NCI-H2171 (cell line): ENCODE measurements at places on chromosomes 12 and 14.

DNA sequence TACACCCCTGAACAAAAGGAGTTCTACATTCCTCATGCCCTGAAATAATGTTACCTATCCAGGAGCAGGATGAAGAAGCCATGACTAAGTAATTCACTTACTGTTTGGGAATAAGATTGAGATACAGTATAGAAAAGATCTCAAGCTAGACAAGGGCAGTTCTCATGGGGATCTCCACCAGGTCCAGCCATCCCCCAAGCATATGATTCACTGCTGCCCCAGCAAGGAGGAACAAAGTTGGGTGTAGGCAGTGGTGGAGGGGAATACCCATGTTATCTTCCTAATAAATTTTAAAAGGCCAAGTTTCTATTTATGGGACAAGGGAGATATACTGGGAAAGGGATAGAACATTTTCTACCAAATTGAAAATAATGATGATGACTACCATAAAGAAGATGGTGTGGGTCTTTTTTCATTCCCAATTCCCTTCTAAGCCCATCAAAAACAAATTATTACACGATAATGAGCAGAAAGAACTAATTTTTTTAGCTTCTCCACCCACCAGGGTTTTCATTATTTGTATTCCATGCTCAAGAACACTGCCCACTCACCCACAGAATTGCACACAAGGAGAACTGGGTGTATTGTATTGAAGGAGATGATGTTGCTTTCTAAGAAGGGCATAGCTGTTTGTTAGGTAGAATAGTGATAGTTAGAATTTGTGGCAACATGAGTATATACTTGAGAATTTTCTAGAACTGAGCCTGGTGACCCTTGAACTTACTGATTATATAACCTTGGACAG is 204.6 kb downstream of the BTG1 start:
- no peak for DNase-seq

DNA sequence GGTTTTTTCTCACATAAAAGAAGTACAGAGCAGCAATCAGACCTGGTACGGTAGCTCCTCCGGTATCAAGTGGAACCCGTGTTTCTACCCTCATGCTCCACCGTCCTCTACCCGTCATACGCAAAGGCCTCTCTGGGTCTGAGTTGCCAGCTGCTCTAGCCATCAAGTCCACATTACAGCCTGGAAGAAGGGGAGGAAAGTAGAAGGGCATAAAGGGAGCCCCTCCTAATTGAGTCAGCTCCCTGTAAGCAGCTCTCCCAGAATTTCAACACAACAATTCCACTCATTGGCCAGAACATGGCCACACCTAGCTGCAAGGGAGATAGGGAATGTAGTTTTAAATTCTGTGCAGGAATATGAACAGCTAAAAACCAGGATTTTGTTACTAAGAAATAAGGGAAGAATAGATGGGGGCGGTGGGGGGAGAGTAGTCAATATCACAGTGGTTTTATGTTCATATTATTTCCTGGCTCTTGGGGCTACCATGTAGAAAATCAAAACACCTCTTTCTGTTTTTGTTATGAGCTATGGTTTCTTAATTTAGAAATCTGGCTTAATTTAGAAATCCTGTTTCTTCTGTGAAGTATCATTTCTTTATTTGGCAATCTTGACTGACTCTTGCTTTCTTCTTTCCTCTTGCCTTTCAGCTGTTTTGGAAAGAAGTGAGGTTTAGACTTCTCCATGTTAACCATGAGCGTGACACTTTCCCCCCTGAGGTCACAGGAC is 103.9 kb downstream of the AKAP6 start:
- no peak for DNase-seq

DNA sequence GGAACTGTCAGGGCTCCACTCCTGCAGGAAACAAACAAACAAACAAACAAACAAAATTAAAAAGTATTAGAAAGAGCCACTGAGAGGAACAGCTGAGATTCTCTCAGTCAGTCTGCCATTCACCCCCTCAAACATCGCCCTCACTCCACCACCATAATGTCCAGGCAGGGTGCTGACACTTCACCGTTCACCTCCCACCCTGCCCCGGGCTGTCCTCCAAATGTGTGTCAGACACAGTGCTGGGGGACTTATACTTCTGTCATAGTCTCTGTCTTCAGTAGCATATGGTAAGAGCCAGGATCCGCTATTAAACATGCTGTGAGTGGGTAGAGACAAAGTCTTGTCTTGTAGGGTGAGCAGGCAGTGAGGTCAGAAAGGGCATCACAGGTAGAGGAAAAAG is 28.3 kb downstream of the KRT18 start:
- no peak for DNase-seq

- DNase-seq, result peak; percentile 96
Measured at GRCh38 chr12:546920-547845, 87.4 kb downstream of the B4GALNT3 start.

DNA sequence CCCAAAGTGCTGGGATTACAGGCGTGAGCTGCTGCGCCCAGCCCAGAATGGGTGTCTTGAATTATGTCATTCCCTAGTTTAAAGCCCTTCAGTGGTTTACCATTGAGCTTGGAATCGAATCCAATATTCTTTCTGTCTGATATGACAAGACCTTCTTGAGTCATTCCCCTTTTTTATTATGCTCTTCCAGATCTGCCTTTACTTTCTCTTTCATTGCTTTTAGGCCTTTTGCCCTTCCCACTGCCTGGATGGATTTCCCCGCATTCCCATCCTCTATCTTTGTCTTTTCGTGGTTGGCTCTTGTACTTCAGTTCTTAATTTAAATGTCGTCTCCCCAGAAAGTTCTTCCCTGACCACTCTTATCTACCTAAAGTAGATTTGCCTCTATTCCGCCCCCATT is 1.6 kb downstream of the TRAFD1 start:
- no peak for DNase-seq

DNA sequence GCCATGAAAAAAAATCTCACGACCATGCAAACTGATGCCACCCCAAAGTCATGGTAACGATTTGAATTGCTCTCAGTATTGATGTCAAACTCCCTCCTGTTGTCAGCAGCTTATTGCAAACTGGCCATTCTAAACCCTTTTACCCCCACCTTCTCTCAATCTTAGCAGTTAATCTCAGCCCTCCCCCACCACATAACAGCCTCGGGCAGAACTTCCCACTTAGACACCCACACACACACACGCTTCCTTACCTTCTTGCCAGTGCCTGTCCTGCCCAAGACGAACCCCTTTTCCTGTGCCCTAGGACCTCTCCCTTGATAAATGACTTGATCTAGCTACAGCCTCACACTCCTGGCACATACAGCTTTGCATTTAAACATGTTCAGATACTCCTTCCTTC is 56.6 kb downstream of the GPATCH2L start:
- no peak for DNase-seq

GRCh38 chr12:73361864-73362230 is 1089.7 kb downstream of the TRHDE start:
- DNase-seq, result no peak
